ENCODE measurements at places on chromosomes 4 and X.

DNA sequence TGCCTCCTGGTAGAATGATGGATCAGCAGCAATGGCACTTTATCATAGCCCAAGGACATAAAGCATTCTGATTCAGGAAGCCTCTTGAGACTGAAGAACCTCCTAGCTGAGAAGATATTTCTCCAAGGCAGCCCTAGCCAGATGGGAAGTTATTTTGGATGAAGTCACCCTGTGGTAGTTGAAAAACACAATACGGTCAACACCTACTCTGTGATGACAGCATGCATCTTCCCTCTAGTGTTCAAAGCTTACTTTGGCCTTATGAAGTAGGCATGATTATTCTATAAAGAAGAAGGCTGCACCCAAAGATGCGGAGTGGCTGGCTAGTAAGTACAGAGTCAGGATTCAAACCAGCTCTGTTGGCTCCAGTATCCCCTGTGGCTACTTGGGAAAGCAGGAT, 47.9 kb downstream of the TLR10 start:
- DNase-seq: no peak

DNA sequence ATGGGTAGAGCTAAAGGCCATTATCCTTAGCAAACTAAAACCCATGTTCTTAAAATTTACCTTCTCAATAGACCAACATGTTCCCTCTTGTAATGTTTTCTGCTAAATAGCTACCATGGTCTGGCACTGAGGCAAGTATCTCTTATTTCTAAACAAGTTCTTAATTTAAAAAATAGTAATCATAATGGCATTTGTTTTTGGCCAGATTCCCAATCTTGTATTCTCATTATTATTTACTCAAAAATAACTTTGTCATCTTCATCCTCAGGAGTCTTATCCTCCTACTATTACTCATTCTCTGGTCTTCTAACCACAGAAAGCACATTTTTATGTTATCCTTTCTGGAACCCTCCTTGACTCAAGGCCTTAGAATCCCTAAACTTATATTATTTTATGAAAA, 931.2 kb downstream of the CCSER1 start:
- no peak for DNase-seq

DNA sequence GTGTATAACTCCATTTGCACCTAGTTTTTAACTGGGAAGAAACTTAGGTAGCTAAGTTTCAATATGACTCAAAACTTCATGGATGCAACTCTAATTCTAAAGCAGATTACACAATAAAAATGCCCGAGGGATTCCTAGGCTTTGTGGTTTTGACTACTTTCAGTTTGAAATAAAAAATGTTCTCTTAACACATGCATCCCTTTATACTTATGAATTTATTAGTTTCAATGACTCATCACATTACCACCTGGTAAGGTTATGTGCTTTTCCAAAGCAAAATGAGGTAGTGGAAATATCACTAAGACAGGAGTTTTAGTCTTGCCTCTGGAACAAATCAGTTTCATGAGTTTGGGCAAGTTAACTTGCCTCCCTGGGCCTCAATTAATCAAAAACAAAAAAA, 125.5 kb downstream of the OPHN1 start:
- DNase-seq: no peak

GRCh38 chrX:37752281-37752680, 27.6 kb upstream of the CYBB start:
- DNase-seq: no peak

- no peak for DNase-seq
Measured at GRCh38 chr4:46830971-46831454, 78.0 kb downstream of the COX7B2 start.

- no peak for DNase-seq
Measured at GRCh38 chr4:172018358-172018757, 205.2 kb downstream of the GALNTL6 start.

DNA sequence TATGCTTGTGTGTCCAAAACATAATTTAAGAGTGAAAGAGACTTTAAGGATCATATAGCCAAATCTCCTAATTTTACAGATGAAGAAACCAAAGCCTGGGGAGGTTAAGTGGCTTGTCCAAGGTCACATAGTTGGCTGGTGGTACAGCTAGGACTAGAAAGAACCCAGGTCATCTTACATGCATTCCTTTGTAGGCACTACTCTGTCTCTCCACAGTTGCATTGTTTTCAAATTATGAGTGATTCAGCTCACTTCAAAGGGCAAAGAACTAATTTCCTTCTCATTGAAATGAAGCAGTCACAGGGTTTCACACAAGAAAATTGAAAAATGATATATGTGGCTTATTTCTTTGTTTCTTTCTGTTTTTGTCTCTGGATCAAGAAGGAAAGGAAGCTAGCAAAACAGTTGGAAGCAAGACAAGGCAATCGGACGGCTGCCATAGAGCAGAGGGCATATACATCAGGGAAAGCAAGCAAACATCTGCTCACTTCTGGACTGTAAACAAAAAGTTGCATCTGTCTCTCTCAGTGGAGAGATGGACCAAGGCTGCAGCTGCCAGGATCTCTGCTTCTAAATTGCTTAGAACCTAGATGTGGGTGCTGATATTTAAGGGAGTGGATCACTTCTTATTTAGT, 107.5 kb upstream of the AMOT start:
- no peak for DNase-seq

GRCh38 chrX:9222299-9222698, 188.4 kb upstream of the FAM9B start:
- DNase-seq: no peak

DNA sequence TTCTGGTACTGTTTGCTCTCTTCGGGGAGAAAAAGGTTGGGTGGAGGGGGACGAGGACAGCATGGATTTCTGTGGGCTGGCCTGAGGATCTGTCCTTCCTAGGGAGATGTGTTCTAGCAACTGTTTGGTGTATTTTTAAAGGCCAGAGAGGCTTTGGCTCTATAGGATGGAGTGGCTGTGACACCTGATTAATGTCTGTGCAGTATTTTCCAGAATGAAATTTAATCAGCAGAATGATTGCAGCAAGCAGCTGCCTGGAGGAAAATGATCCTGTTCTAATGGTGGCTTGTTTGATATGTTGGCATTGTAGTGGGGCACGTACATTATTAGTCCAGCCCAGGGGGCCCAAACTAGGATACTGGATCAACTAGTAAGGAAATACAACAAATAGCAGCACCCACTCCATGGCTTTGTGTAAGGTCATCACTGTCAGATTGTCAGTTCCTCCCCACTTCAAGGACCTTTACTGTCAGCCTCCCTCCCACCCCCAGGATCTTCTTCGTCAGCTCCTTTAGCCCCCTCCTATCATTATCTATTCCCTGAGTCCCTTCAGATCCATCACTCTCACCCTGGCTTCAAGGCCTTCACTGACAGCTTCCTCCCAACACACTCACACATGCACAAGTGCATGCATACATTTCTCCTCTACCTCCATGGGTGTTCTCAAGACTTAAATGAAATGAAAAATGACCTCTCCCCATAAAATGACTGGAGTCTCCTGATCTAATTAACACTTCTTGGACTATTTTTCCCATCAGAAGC, 10.4 kb upstream of the TMEM255A start:
- DNase-seq: no peak

DNA sequence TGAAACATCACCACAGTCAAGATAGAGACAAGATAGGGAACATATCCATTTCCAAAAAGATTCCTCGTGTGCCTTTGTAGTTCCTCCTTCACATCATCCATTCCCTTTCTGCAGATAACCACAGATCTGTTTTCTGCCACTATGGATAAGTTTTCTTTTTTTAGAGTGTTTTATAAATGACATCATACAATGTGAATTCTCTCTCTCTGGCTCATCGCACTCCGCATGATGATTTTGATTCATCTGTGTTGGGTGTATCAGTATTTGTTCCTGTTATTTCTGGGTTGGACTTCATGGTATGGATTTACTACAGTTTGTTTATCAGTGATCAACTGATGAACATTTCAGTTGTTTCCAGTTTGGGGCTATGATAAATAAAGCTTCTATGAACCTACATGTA, 23.2 kb upstream of the ANXA3 start:
- DNase-seq: no peak

DNA sequence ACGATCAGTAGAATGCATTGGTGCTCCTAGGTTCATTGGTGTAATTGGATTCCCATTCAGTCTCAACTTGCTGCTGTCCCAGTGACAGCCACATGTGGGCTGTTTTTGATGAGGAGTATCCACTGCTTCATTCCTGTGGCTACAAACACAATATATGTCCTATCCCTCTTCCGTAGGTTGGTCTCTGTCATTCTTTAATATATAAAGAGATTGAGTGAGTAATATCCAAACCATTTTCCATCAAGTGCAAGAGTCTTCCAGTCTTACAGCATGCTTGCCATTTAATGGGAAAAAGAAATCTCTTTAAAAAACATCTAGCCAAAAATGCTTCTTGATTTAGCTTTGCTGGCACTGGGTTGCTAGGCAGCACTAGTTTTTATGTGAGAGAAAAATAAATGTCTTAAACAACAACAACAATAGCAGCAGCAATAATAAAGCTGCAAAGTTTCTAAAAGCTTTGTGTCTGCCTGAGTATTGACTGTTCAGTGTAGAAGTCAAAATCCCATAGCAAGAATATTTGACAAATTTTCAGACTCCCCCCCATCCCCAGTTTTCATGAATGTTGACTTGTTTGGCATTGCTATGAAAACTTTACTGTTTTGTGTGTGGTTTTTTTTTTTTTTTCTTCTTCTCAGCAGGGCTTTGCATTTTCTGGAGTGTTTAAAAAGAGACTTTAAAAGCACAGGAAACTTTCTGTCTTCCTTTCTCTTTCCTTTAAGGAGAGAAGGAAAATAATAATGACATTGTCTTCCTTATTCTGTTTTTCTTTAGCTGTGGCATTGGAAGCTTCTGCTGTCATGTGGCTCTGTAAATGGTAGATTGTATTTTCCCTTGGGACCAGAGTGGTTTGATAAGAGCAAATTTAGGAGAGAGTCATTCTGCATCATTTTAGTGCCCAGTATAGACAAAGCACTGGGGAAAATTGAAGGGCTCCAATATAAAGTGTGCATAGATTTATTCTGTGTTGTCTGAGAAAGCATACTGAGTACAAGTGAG, 244.3 kb downstream of the ARHGAP10 start:
- no peak for DNase-seq

DNA sequence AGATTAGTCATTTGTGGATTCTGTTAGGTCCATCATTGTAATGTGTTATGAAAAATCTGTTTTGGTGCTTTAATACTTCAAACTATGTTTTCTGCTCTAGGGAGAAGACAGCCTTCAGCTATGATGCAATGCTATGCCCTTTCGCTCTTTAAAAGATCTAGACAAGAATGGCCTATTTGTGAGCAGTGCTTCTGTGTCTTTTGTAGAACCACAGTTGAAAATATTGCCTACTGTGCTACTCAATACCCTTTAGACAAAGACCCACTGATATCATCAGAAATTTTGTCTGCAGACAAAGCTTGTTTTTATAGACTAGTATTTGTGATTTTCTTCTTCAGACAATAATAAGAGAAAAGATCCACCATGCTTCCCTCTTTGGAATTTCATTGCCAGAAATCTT, 44.6 kb upstream of the SLITRK2 start:
- no peak for DNase-seq

DNA sequence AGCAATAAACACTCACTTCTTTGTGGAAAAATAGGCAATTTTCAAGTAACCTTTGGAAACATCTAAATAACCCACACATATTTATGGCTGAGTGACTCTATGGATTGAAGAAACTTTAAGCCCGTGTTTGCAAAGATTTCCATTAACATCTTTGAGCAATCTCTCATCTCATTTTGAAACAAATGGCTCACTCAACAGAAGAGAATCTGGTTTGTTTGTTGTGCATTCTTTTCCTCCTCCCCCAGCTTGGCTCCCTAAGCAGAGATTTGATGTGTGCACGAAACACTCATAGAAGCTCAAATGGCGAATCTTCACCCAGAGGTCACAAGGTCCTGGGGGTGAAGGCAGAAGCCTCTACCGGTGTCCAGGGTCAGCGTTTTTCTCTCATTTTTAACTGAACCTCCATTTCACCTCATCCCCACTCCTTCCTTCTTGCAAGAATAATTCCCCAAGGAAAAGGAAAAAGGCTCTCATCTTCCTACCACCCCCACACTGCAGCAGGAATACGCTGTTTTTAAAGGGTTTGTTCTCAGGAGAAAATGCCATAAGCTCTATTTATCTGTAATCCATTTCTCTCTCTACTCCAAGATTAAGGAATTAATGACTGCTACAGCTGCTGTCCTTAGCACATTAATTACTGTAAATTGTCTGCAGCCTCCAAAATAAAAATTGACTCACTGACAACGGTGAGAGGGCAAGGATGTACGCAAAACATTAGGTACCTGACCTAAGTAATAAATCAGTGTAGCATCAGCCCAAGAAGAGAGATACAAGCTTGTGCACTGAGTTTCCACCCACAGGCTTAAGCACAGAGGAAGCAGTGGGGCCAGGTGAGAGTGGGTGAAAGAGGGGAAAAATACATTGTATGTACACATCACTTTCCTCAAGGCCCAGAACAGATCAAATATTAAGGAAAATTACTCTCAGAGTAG, 307.6 kb upstream of the NOCT start:
- no peak for DNase-seq

DNA sequence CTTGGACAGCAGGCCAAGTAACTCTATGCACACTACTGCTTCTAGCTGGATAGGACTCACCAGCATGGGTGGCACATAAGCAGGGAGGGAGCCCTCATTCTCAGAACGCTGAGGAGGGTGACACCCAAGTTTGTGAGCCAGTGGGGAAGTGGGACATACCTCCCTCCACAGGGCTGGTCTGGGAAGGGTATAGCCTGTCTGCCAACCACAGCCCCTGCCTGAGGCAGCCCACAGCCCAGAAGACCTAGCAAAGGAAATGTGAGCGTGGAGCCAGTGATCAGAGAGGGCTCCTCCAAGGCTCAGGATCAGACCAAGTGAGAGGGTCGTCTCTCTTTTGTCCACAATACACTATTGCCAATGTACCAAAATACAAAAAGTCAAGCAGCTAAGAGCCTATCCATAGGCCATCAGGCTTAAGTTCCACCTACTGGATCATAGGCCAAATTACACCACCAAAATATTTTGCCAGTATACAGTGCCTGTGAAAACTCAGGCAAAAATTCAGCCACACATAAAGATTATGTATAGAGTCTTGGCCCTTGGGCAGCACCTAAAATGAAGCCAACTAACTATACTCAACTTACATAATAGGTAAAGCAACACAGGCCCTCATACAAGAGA, 1203.1 kb downstream of the PCDH18 start:
- no peak for DNase-seq

DNA sequence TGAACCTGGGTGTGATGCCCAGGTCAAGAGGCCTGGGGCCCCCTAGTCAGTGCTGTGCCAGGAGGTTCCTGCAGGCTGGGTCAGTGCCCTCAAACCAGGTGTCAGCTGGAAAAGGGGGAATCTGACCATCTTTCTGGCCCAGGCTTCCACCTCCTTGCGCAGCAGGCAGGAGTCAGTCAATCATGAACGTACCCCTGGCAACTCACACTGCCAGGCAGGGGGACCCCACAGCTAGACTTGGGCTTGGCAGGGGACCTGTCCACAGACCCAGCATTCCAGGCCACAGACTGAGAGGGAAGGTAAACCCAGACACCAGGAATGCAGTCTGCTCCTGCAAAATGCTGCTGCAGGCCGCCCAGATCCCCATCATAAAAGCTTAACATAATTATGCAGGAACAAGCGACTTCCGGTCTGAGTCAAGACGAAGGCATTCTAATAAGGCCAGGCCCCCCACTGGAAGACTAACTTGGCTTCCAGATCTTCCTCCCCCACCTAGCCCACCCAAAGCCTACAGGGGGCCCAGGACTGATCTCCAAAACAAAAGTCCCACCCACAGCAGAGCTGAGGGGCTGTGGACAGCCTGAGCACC, 156.3 kb downstream of the BCOR start:
- DNase-seq: no peak

- DNase-seq: no peak
Measured at GRCh38 chr4:44487341-44487740, 38.7 kb upstream of the KCTD8 start.

- DNase-seq: no peak
Measured at GRCh38 chrX:37904833-37905232, 57.5 kb upstream of the DYNLT3 start.

- DNase-seq: no peak
Measured at GRCh38 chr4:107283587-107284559, 247.8 kb upstream of the DKK2 start.
